ENCODE measurements at places on chromosomes 3 and 15. TPM values are rescaled to one million over a fixed set of nuclear protein-coding genes. Genes with fewer than 3 reads are reported as not detected.

The NR2E3 gene
- polyA plus RNA-seq: 0.78 TPM

The RBP2 gene
- polyA plus RNA-seq: not detected

The TGM4 gene
- 0.06 TPM for polyA plus RNA-seq

The C3orf85 gene
- polyA plus RNA-seq: not detected

The GSK3B gene
- 11.5 TPM for polyA plus RNA-seq

The SLC12A1 gene
- not detected for polyA plus RNA-seq

The SYNM gene
- polyA plus RNA-seq: not detected

The ERICH6 gene
- 0.41 TPM for polyA plus RNA-seq

The DENND6A gene
- polyA plus RNA-seq: 25.5 TPM

Data from IgD-negative memory B cell (primary cell).